NCI-H748 treated with DMSO at 0.1 percent for 48 hours (cell line): ENCODE measurements at places on chromosomes 11 and 22.

DNA sequence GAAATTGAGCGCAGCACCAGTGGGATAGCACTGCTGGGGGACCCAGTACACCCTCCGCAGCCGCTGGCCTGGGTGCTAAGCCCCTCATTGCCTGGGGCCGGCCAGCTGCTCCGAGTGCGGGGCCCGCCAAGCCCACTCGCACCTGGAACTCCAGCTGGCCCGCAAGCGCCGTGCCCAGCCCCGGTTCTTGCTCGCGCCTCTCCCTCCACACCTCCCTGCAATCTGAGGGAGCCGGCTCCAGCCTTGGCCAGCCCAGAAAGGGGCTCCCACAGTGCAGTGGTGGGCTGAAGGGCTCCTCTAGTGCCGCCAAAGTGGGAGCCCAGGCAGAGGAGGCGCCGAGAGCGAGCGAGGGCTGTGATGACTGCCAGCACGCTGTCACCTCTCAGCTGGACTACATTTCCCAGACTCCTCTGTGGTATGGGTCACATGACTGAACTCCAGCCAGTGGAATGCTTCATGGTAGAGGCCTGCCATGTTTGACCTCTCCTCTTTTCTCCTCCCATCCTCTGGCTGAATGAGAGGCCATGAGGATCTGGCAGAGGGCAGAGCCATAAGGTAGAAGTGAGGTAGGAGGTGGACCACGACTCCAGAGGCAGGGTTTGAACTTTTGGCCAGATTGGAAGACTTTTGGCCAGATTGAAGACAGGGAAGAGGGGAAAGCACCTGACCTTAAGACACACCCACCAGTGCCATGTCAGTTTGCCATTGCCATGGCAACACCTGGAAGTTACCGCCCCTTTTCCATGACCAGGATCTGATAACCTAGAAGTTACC is 6.2 kb downstream of the MRGPRD start:
- no peak for DNase-seq

DNA sequence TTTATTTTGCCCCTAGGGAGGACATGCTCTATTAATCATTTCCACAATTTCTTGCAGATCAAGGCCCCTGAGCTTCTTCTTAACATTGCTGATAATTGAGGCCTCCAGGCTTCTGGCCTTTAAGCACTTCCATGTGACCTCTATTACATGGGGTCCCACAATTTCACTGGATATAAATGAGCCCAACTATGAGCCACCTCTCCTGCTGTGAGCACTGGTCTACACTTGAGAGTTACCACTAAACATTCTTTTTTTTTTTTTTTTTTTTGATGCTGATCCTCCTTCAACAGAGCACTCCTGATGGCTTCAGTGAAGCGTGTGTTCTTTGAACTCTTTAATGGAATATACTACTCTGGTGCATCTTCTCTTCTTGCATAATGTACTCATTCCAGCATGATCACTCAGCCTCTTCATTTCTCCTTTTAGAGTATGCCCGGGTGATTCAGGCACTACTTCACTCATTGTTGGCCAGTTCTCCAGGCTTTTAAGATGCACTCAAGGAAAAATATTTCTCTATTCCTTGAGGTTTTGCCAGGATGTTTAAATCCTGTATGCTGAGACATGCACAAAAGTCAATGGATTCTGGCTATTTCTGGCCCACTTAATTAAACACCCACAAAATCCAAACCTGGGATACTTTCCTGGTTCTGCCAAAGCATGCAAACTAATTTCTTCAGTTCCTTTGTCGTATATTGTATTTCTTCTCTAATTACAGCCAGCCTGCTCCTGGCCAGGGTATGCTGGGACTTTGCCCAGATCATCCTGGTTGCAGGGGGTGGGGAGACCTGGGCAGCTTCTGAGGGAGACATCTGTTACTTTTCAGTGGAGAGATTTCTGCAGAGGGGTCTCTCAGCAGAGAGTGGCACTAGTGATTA is 257.8 kb upstream of the LUZP2 start:
- DNase-seq, result no peak

GRCh38 chr22:32714458-32715430 is 86.8 kb upstream of the TIMP3 start:
- DNase-seq, result no peak

DNA sequence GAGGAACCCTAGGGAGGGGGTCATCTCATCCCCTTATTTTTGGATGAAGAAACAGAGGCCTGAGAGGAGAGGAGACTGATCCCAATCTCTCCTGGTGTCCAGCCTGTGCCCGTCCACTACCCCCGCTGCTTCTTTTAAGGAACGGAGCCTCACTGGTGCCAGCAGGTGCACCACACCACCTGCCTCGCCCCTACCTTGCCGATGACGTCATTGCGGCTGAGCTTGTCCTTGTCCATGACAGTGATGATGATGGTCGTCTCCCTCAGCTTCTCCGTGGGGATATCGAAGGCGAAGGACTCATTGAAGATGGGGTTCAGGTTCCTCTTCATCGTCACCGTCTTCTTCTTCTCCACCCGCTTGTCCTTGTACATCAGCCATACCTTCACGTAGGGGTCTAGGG is 14.3 kb downstream of the LRRC10B start:
- DNase-seq, result no peak

GRCh38 chr11:59938132-59938531 is at the start of gene OOSP1:
Gene OOSP1, plus strand, starts transcription at chr11:59938432. Its CDS starts 23 bp downstream, at chr11:59938455.
- DNase-seq, result no peak

GRCh38 chr11:74639533-74639932 is 47.2 kb downstream of the POLD3 start:
- no peak for DNase-seq

- no peak for DNase-seq
These were observed 16.7 kb upstream of the ZC3H12C start for GRCh38 chr11:110076371-110076965.

- no peak for DNase-seq
These were observed 27.2 kb downstream of the NAV2 start for GRCh38 chr11:19739872-19740271.

- DNase-seq, result no peak
These were observed 108.1 kb downstream of the KIAA1671 start for GRCh38 chr22:25060522-25061071.

- no peak for DNase-seq
These were observed 94.8 kb upstream of the NTM start for GRCh38 chr11:131275580-131275979.

- no peak for DNase-seq
These were observed 15.6 kb downstream of the ARAP1 start for GRCh38 chr11:72736452-72737069.

GRCh38 chr11:115739146-115739545 is 234.9 kb upstream of the CADM1 start:
- DNase-seq, result no peak
